ENCODE measurements at places on chromosomes 1 and 21.

GRCh38 chr1:61344696-61345095 lies 262.3 kb downstream of the NFIA start:
- no peak for DNase-seq

GRCh38 chr1:56508523-56508983 lies 70.8 kb downstream of the PLPP3 start:
- no peak for DNase-seq

- DNase-seq: no peak
Measured at GRCh38 chr1:216778737-216779136, 55.5 kb upstream of the ESRRG start.

GRCh38 chr1:115728341-115728740 lies 40.2 kb downstream of the CASQ2 start:
- DNase-seq: no peak

- no peak for DNase-seq
Measured at GRCh38 chr1:109777436-109777835, 13.7 kb upstream of the EPS8L3 start.

GRCh38 chr21:38982804-38983203 lies 177.1 kb downstream of the ETS2 start:
- DNase-seq: no peak

- no peak for DNase-seq
Measured at GRCh38 chr1:116873680-116874271, 35.9 kb upstream of the PTGFRN start.

GRCh38 chr1:68162761-68163160 lies 69.6 kb downstream of the WLS start:
- no peak for DNase-seq

DNA sequence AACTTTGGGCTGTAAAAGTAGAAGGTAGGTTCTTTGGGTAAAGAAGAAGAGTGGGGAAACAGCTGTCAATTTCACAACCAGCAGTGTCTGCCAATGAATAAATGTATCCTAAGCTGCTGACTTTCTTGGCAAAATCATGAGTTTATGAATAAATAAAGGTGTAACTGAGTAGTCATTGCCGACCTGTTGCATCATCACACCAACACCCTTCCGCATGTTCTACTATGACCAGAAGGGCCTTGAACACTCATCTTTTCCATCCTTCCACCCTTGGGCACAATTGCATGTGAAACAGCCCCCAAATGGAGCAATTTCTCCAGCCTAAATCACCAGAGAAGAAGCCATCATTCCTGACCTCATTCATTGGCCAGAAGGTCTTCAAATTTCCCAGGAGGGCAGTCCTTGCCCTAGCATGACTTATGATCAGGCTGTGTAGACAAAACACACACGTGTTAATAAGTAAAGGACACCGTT lies 31.2 kb upstream of the QSOX1 start:
- no peak for DNase-seq

GRCh38 chr1:25799935-25800702 lies at the start of gene SELENON:
SELENON (plus strand) TSS chr1:25800193; CDS start chr1:25800231, 38 bp downstream.
- peak; percentile 53 for DNase-seq

- no peak for DNase-seq
Measured at GRCh38 chr1:209657140-209657879, 5.1 kb upstream of the LAMB3 start.

GRCh38 chr1:42965378-42965777 lies 6.7 kb upstream of the SLC2A1 start:
- no peak for DNase-seq

- no peak for DNase-seq
Measured at GRCh38 chr1:206430031-206430983, 40.0 kb upstream of the IKBKE start.

- no peak for DNase-seq
Measured at GRCh38 chr1:151346082-151346768, 827 bp downstream of the RFX5 start.

- DNase-seq: no peak
Measured at GRCh38 chr1:201353186-201353940, 24.1 kb downstream of the TNNT2 start.

- DNase-seq: no peak
Measured at GRCh38 chr1:6614019-6614928, 743 bp downstream of the PHF13 start.

DNA sequence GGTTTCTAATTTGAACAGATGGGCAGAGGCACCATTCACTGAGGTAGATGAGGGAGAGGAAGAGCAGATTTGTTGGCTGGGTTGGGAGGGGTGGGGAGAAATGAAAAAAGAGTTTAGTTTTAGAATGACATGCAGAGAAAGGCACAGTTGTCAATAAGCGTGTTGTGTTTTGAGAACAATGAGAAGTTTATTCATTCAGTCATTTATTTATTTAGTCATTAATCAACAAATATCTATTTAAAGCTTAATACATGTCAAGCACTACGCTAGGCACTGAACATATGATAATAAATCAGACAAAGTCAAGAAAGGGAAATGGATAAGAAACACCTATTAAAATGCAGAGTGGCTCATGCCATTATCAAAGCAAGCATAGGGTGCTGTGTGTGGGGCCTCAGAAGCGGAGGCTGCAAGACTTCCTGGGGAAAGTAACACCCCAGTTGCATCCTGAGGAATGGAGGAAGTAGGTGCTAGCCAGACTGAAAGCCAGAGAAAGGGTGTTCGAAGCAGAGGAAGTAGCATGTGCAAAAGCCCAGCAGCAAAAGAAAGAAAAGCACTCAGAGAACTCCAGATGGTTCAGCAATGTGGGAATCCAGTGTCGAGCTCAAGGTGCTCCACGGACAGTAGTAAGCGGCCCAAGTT lies 114.1 kb downstream of the RNF220 start:
- DNase-seq: no peak

- peak; percentile 81 for DNase-seq
Measured at GRCh38 chr1:243421784-243422183, 165.9 kb downstream of the SDCCAG8 start.

- DNase-seq: no peak
Measured at GRCh38 chr1:228212415-228212965, 4.6 kb downstream of the OBSCN start.

DNA sequence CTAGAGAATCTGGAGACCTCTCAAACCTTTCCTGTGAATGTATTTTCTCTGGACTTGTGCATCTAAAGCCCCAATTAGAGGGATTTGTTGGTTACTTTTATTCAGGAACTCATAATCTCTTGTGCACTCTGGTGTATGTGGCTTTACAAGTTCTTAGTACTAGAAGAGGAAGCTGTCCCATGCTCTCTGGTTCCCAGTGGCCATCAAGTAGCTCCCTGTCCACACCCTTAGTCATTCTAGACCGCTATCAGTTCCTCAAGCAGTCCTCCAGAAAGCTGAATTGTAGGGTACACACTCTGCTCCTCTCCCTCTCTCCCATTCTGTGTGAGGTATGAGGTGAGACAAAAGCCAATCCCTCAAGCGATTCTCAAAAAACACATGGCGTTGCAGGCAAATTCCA lies 470.3 kb downstream of the PTPRC start:
- DNase-seq: no peak

GRCh38 chr1:19636065-19636464 lies 8.0 kb upstream of the NBL1 start:
- no peak for DNase-seq

GRCh38 chr1:50427818-50428779 lies 4.9 kb upstream of the DMRTA2 start:
- no peak for DNase-seq

DNA sequence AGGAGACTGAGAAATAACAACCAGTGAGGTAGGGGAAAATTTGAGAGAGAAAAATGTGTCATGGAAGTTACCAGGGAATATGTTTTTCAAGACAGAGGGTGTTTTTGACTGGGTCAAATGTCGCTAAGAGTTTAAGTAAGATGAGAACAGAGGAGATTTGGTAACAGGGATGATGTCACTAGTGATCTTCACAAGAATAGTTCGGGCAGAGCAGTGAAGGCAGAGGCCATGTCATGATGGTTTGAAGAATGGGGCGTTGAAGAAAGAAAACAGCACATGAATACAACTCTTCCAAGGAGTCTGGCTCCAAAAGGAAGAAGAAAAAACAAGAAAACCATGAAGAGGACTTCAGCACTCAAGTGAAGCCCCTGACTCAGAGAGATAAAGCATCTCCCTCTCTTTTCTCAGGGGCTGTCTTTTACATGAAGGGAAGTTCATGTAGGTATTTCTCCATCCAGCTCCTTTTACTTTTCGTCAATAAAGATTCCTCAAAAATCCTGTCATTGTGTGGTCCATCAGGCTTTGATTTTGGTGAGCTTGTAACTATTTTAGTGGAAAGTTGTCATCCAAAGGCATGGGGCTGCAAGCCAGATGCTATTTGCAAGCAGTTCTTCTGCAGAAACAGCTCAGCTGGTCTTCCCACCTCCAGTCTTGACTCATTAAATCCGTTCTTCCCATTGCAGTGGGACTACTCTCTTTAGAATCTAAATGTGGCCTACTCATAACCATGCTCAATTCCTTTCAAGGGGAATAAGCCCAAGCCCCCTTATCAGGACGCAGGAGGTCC lies 397.3 kb downstream of the LMX1A start:
- no peak for DNase-seq

DNA sequence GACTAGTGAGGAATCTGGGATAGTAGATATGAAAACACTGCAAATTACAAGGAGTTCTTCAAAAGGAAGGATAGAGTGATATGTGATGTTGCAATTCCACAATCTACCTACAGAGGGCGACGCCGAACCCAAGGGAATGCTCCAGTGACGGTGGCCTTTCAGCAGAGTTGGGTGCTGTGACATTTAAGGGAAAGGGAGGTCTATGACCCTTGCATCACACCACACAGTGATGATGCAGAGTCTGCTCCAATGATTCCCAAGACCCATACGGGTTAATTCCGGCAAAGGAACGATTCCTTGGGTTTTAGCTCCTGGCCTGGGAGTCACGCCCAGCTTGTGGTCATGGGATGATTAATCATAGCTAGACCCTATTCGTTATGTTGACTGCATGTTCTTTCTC lies 123.0 kb upstream of the IGSF21 start:
- peak; percentile 38 for DNase-seq

DNA sequence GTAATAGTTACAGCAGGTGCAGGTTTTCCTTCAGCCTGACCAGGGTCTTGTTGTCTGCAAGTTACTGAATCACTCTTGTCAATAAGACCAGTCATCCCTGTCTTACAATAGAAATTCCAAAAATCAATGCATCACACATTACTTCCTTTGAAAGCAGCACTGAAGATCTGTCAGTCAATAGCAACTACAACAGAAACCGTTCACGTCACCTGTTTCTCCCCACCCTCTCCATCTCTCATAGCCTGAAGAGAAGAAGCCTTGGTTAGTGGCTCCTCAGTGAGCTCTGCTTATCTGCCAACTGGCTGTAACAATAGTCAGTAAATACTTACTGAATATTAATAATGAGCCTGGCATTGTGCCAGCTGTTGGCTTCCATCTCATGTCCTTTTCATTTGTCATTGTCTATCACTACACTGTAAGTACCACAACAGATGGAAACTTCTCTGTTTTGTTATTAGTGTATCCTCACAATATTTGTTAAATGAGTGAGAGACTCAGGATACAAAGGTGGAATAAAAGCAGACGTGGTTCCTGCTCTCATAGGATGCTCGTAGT lies 195.2 kb downstream of the S1PR1 start:
- DNase-seq: no peak

- no peak for DNase-seq
Measured at GRCh38 chr1:26772687-26773086, 15.1 kb upstream of the PIGV start.

DNA sequence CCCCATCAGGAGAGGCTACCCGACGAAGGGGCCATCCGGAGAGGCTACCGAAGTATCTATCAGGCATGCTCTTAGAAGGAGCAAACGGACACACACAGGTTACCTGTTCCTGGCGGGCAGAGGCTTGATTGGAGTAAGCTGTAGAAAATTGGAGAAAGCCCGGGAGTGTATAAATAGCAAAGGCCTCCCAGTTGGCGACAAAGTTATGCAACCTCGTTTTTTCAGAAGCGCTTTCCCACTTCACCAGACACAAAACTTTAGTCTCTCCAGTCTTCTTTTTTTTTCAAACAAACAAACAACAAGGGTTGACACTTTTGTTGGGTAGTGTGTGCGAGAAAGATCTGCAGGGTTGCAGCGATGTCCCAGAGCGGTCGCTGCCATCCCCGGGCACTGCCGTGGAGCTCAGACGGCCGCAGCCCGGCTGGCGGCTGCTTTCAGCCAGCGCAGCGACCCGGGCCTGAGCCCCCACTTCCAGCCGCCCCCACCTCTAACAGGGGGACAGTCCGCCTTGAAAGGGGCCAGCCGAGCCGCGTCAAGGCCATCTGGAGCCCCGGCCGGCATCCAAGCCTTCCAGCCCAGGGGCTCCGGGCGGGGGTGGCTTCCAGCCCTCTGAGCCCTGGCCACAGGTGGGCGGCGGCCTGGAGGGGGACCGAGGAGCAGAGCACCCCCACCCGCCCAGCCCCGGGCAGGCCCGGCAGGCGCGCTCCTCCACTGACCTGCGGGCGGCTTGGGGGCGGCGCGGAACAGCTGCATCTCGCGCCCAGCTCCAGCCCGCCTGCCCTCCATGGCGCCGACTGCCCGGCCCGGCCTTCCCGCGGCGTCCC lies 616 bp downstream of the MCOLN3 start:
- no peak for DNase-seq

- no peak for DNase-seq
Measured at GRCh38 chr1:152933196-152933595, 13.8 kb upstream of the SPRR5 start.

DNA sequence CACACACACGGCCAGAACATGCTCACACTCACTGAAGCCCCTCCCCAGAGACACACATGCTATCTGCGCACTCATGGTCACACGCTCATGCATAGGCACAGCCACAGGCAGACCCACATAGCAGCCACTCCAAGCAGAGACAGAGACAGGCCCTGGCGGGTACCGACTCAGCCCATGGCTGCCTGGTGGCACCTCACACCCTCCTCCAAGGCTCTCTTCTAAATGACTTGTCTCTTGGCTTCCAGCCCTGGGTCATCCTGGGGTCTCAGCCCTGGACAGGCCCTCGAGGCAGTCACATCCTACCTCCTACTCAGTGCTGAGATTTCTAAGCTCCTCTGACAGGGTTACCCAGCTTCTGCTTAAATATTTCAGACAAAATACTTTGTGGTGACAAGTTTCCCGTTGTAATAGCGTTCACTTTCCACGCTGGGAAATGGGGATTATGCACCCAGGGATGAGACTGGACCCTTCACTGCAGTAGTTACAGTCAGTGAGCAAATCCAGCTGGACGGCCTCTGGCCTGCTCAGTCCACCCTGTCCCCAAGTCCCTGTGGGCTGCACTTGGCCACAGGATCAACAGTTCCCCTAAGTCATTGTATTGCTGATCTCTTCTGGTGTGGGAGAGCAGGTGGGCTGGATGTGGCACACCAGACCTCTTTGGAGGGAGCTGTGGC lies 2.9 kb upstream of the NFASC start:
- DNase-seq: no peak

GRCh38 chr21:31414263-31415000 lies 70.4 kb upstream of the TIAM1 start:
- no peak for DNase-seq

Data from NCI-H1092 (cell line).